ENCODE measurements at places on chromosomes 5 and 9.

- no peak for DNase-seq
These were observed 594.2 kb upstream of the SGCD start for GRCh38 chr5:155732587-155733376.

DNA sequence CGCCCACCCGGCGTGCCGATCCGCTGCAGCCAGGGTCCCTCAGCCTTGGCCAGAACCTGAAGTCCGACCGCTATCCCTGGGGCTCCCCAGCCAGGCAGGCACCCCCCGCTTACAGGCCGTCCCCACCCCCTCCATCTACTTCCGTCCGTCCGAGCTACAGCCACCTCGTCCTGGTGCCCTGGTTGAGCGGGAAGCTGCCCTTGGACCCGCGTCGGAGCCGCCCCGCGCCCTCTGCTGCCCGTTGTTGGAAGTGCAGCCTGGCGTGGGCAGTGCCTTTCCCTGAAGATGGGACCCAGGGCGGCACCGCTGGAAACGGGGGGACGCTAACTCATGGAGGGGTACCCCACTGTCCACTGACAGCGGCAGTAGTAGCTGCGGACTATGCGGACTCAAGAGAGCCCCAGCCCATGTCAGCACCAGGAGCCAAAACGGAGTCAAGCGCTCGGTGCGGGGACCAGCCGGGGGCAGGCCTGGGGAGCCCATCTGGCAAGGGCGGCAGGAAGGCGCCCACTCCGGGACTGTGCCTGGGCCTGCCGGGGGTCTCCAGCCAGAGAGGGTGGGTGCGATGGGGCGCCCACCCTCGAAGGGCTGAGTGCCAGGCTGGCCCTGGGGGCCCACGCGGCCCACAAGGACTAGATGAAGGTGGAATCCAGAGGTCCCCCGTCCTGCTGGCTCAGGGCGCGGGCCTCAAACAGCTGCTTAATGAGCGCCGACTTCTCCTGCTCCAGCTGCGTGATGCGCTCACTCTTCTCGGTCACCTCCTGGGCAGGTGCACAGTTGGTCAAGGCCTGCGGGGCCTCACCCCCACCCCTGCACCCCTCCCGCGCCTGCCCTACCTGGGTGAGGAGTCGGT is 6.1 kb downstream of the SAPCD2 start:
- peak; percentile 32 for DNase-seq

- no peak for DNase-seq
These were observed 497.9 kb downstream of the ARHGEF28 start for GRCh38 chr5:74123929-74124328.

- no peak for DNase-seq
These were observed 72.4 kb upstream of the SNX2 start for GRCh38 chr5:122702524-122702875.

DNA sequence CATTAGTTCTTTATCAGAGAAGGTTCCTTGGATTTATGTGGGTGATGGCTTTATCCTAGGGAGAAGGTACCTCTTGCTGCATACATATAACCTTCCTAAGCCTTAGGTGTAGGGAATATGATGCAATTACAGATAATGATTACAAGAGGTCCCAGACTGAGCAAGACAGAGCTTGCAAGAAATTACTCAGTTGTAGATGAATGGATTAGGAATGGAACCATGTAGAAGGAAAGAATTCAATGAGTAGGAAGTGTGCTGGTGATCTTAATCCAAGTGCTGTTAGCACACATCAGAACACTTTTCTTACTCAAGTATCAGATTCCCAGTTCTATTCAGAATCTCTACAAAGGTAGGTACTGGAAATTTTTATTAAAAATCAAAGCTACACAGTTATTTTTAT is 2.5 kb downstream of the OR13F1 start:
- DNase-seq = no peak

- DNase-seq = no peak
These were observed 320.1 kb upstream of the TARS1 start for GRCh38 chr5:33120671-33121070.

DNA sequence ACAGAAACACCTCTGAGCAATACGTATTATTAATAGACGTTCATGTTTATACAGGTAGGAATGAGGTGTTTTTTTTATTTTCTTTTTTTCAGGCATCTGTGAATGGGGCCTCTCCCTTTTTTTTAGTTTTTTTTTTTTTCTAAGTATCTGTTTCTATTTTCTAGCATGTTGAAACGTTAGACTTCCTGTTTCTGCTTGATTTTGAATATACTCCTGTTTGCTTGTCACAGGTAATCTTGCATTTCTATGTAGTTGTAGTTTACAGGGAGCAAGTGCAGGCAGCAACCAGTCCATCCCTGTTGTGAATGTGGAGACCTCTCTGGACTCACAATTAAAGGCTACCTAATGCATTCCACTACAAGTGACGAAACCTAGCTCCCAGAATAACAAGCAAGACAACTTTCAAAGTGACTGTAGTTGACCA is 22.8 kb upstream of the TNFAIP8 start:
- no peak for DNase-seq

- no peak for DNase-seq
These were observed 14.8 kb upstream of the SMIM15 start for GRCh38 chr5:61177070-61177469.

DNA sequence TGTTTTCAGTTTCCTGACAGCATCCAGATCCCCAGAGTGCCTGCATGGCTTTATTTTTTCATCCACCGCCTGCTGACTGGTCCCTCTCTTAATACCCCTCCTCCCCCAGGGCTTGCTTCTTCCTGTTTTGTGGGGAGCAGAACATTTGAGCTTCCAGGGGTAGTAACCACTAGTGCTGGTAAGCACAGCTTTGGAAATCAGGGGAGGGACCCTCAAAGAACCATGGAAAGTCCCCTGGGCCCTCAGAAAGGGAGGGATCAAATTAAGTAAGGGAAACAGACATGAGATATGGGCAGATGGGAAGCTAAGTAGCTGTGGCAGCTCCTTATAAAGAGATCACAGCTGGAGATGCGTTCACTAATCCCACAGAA is 26.8 kb downstream of the GRIA1 start:
- DNase-seq = no peak

DNA sequence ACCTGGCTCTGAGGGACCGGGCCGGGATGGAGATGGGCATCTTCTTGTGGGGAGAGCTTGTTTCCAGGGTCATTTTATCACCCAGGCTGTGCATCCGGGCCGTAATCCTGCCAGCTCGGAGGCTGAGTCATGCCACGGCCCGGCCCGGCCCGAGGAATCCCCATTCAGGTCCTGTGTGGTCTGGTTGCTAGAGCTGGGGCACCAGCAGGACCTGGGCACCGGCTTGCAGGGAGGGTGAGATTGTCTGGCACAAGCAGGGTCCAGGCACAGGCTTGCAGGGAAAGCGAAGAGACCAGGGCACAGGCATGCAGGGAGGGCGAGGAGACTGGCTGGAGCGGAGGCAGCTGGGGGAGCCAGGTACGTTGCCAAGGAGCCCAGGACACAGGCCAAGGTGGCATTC is 106.8 kb downstream of the RXRA start:
- DNase-seq = no peak

GRCh38 chr5:36397901-36398536 is 96.3 kb upstream of the RANBP3L start:
- DNase-seq = peak; percentile 44

DNA sequence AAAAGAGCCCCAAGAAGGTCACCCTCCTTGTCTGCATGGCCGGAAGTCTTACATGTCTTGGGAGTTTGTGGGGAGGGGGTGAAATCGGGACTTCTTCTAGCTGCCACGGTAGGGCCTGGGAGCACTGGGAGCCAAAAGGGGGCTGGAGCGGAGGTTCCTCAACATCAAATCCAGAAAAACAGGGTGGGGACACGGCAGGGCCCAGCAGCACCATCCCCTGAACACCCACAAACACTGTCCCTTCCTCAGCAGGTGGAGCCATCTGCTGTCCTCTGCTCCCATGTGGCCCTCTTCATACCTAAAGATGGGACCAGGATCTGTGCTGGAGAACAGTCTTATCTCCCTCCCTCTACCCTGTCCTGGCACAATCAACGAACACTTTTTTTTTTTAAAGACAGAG is 2.7 kb downstream of the TERT start:
- no peak for DNase-seq

DNA sequence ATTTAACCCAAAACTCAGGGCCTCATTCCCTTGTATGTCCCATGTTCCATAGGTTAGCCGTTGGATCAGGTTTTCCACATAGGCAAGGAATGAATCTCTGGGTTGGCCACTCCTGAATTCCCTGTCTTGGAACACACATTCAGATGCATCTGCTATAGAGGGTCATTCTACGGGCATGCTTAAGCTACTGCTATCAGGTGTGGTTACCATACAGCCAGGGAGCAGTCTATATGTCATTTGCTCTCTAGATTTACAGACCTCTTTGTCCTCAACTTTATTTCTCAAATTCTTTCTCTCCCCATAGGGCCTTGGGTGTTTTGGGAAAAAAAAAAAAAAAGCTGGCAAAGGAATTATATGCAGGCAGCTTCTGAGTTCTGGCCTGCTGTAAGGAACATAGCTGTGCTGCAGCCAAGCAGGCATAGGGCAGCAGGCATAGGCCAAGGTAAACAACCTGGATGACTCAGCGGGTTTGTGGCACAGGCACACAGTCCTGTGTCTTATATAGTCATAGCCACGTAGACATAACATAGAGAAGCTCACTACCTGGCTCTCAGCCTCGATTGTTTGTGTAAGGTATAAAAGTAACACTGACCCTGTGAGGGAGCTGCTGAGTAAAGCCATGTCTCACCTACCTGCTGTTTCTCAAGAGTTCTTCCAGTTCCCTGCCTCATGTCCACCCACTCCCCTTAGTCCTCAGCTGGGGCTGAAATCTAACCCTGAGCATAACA is 141.5 kb downstream of the OSTF1 start:
- DNase-seq = no peak

DNA sequence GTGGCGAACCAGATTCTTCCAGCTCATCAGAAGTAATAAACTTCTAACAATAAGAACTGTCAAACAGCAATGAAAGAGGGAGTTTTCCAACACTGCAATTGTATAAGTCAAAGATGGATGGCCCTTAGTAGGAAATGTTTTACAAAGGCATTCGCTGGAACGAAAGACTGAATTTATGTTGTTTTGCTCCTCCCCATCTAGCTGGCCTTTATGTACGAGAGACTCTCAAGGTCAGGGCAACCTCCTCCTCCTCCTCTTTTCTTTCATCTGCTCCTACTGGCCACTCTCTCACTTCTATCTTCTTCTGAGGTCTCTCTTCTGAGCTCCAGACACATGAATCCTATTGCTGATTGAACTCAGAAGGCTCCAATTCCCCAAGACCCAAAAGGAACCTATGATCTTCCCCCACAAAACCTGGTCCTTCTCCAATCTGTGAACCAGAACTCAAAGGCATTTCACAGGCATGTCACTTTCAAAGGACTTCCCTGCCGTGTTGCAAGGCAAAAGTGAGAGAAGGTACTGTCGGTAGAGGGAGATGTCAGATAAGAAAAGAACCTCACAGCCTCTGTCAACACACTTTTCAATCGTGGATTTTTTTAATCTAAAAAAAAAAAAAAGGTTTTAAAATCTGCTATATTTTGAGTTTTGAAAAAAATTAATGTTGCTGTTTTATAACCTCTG is 28.5 kb upstream of the PUM3 start:
- DNase-seq = no peak

GRCh38 chr5:64977779-64978178 is 209.0 kb downstream of the CWC27 start:
- DNase-seq = no peak

DNA sequence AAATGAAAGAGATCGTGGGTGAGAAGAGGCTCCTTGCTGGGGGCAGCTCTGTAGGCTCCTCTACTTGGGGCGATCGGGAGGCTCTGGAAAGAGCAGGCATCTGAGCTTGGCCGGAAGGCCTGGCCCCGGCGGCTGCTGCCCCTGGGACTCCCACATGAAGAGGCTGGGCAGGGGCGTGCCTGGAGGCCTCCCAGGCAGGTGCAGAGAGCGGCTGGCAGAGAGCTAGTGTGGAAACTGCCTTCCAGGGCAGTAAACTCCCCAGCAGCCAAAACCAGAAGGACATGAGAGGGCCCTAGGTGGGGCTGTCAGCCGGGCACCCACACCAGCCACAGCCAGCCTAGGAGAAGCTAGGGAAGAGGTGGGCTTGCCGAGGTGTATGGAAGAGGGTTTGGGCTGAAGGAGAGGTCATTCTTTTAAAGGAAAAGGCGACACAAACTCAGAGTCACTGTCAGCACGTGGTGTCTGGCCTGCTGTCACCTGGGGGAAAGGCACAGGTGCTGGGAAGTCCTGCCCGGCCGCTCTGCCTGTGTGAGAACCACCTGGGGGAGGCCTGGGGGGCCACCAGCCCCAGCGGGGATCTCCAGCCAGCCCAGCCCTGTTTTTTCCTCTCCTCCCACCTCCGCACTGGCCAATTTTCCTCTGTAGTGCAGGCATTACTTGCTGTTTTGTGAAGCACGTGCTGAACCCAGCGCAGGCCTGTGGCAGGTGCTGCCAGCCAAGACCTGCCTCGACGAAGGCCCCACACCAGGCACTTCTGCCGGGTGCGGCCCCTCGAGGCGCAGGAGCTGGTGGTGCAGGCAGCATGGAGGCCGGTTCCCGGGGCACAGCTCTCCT is 44.8 kb upstream of the EGFL7 start:
- no peak for DNase-seq

- DNase-seq = peak; percentile 15
These were observed 183.5 kb downstream of the GAS1 start for GRCh38 chr9:86763791-86764190.

DNA sequence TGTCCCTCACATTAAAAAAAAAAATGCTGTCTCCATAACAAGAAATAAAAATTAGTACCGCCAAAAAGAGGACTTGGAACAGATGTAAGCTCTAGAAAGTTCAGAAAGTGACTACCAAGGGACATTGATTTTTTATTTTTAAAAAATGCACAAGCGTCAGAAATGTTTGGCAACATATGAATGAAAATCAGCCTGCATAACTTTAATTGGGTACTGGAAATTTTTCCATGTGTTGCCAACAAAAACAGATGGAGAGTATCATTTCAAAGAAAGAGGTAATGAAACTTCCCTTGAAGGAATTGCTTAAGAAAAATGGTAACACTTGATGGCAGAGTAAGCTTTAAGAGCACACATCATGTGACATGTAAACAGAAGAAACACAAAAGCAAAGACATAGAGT is 47.2 kb downstream of the OR2K2 start:
- no peak for DNase-seq
